ENCODE measurements at places on chromosomes 16 and 17. TPM values are rescaled to one million over a fixed set of nuclear protein-coding genes. Genes with fewer than 3 reads are reported as not detected.
A peak's percentile ranks its signal among the peaks of the same experiment; 100 is the strongest.

DNA sequence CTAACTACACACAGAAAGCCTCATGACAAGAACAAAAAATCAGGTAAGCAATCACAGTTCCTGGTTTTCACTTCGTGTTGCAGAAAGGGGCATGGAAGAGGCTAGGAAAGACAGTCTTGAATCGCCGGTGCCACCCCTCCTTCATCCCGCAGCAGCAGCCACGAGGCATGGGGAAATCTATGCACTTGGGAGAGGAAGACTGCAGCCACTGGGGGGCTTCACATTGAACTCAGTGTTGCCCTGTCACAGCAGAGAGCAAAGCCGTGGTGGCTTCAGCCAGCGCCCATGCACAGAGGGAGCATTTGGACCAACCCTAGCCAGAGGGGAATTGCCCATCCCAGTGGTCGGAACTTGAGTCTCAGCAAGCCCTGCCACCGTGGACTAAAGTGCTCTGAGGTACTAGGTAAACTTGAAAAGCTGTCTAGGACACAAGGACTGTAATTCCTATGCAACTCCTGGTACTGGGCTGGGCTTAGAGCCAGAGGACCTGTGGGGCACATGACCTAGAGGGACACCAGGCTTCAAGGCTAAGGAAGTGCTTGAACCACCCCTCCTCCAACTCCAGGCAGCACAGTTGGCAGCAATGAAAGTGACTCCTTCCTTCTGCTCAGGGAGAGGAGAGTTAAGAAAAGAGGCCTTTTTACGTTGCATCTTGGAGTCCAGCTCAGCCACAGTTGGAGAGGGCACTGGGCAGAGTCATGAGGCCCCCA lies 35.2 kb upstream of the ATP2C2 start:
- DNase-seq, result no peak

DNA sequence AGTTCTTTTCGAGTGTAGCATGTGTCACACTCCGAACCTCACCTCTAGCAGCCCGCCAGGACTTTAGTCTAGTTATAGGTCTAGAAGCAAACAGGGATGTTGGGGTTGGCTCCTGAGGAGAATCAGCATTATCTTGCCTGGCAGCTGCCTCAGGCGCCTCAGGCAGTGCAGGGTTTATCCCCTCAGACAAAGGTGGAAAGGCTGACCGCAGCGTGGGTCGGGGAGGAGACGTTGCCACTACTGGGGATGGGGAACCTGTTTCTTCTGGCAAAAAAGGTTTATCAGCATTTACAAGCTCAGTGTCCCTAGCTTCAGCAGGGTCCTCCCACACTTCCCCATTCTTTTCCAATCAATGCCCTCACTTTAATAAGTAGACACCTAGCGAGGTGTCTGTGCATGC lies 40.6 kb downstream of the CRISPLD2 start:
- DNase-seq, result no peak

- no peak for DNase-seq
These were observed 10.4 kb downstream of the LLGL1 start for GRCh38 chr17:18235743-18236256.

GRCh38 chr16:68332411-68333121 lies 21.7 kb downstream of the PRMT7 start:
- peak; percentile 24 for DNase-seq

DNA sequence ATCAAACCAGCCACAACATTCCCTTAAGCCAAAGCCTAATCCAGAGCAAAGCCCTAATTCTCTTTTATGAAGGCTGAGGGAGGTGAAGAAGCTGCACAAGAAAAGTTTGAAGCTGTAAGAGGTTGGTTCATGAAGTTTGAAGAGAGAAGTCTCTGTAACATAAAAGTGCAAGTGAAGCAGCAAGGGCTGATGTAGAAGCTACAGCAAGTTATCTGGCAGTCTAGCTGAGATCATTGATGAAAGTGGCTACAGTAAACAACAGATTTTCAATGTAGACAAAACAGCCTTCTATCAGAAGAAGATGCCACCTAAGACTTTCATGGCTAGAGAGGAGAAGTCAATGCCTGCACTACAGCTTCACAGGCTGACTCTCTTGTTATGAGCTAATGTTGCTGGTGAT lies 52.5 kb downstream of the NACA2 start:
- DNase-seq, result no peak

DNA sequence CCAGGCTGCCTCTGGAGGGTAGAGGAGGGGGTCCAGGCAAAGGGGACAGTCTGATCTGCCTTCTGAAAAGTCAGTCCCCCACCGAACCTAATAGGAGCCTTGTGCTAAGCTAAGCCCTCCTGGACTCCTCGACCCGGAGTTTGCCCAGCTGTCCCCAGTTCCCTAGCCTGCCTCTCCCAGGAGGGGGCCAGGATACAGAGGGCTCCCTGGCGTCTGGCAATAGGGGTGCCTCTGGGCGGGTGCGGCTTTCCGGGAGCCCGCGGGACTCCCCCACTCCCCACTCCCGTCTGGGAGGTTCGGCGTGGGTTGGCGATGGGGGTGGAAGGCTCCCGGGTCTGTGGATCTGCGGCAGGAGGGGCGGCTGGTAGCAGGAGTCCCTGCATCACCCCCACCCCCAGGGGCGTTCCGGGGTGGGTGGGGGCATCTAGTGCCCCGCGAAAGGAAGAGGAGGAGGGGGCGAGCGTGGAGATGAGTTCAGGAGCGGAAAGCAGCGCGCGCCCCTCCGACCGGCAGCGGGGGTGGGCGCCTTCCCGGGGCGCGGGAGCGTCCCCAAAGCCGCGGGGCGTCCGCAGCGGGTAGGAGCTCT lies 1.2 kb downstream of the GSG1L start:
- no peak for DNase-seq

- DNase-seq, result no peak
These were observed 2.5 kb upstream of the C16orf87 start for GRCh38 chr16:46833460-46833800.

DNA sequence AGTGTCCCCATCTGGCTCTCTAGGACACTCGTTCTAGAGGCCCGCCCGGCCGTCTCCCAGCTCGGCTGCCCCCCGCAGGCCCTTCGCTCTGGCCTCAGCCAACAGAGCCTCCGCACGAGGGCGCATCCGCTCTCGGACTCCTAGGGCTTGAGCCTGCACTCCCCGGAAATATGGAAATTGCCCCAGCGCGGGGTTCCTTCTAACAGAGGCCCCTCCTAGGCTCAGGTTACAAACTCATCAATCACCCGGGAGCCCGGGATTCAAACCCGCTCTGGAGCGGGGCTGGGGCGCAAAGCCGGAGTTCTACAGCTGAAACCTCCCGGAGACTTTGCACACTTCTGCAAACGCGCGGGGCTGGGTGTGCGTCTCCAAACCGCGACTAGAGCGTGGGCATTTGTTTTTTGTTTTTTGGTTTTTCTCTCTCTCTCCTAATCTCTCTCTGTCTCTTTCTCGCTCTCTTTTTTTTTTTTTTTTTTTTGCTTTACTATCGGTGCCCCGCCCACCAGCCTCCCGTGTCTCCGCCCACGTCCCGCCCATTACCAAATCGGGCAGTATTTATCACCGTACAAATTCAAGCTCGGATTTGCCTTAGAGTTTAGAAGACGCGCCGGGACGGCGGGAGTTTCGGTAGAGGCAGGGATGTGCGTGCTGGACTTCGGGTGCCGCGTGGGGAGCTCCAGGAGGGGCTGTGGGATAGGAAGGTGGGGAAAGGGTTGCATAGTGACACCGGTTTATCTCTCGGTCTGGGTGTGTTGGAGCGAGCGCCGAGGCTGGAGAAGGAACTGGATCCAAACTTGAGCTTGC lies 2.4 kb upstream of the FOXL1 start:
- DNase-seq, result no peak

GRCh38 chr17:80023481-80024205 lies 12.0 kb downstream of the TBC1D16 start:
- DNase-seq, result no peak

- DNase-seq, result no peak
These were observed 67.0 kb downstream of the CACNG1 start for GRCh38 chr17:67111327-67111726.

DNA sequence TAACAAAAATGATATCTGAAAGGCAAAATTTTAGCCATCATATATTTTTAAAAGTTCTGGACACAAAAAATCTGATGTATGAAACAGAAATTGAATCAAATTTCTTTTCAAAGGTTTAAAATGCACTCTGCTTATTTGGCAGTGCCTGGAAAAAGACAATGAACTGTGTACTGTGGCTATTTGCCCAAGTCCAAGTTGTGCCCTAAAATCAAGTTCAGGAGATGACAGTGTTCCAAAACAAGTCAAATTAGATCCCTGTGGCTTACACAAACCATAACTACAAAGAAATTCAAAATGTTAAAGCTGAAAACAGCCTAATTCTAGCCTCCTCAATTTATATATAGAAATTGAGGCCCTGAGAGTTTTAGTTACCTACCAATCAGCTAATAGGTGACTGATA lies 25.6 kb downstream of the CMC2 start:
- no peak for DNase-seq

DNA sequence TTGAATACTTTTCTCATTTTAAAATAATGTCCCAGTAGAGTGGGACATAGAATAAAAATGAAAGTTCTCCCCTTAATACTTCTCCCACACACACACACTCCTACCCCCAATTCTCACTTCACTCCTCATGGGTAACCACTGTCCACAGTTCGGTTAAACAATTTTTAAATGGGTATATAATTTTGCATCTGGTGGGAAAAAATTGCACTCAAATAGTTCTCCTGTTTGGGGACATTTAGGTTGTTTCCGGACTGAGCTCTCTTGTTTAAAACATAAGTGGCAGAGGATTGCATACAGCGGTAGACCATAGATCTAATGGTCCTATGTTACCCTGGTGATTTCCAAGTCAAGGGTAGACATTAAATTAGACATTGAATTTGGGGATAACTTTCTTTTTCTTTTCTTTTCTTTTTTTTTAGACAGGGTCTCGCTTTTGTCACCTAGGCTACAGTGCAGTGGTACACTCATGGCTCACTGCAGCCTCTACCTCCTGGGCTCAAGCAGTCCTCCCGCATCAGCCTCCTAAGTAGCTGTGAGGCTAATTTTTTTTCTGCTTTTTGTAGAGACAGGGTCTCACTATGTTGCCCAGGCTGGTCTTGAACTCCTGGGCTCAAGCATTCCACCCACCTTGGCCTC lies 138.3 kb downstream of the SOCS1 start:
- DNase-seq, result no peak

DNA sequence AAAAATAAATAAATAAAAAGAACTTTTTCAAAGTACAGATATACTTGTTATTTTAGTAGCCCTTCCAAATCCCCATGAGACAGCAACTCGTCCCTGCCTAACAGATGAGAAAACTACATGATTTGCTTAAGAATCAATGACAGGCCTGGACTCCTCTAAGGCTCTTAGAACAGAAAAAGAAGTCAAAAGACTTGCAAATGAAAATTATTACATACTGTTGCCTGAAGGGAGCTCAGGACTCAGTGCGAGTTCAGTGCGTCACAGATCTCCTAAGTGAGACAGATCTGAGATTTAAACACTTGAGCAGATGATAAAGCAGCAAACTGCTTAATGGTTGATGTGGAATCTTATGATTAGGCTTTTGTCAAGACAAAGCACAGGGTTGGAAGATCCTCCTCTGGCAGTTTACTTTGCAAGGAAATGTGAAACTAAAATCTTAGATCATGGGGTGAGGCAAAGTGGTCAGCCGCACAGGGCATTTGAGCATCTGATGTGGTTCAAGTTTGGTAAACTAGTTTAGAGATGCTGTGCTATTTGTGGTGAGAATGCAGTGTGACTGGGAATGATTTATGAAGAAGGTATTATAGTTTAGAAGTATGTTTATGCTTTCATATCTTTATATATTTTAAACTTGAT lies 138.1 kb downstream of the TRIM37 start:
- no peak for DNase-seq

DNA sequence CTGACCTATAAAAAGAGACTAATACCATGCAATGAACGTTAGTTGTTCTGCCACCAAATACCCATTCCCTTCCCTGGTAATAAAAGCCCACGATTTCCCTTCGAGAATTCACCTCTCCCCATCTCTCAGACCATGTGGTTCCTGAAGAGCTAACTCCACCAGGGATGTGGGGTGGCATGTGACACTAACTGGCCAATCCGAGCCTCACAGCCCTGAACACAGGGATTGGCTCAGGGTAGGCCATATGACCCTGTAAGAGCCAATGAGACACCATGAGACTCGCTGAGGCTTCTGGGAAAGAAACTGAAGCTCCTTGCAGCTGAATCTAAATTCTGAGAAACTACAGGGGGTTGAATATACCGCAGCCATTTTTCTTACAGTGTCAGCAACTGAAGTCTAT lies 21.1 kb downstream of the HELZ start:
- DNase-seq, result no peak

DNA sequence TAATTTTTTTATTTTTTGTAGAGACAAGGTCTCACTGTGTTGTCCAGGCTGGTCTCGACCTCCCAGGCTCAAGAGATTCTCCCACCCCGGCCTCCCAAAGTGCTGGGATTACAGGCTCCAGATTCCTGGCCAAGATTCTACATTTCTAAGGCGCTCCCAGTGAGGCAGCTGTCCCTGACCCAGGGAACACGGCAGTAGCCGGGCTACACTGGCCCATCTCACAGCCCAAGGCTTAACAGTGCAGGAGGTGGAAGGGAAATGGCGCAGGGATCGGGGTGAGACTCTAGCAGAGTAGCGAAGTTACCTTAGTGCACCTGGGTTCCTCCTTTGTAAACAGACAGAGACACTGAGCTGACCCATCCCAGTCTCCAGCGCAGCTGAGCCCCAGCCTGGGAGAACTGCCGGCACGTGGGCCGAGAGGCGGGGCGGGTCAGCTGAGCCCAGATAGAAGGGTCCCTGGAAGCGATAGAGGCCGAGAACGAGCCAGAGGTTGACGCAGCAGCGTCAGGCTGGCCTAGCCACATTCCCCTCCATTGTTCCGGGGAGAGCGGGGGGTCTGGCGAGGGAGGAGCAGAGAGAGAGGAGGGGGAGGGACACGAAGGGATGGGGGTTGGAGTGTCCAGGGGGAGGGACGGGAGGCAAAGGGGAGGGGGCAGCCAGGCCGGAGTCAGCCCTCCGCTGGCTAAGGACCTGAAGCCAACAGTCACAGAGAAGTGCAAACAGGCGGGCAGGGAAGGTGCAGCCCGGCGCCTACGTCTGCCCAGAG lies 2.5 kb downstream of the CARHSP1 start:
- peak; percentile 28 for DNase-seq

DNA sequence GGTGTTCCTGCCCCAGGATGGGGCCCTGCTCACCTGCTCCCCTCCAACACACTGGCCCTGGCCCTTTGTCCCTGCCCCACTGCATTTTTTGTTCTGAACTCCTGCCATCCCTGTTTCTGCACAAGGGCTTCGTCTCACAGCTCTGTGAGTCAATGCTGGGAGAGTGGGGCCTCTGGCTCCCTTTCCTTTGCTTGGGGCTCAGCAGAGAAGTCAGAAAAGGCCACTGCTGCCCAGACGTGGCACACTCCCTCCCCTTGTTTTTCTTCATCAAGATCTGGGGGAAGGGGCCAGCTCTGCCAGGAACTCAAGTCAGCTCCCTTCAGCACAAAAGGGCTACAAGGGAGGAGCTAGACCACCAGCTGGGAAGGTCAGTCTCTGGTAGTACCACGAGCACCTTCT lies 8.9 kb downstream of the PROCA1 start:
- DNase-seq, result no peak

- DNase-seq, result no peak
These were observed 4.1 kb upstream of the UBALD1 start for GRCh38 chr16:4618645-4619418.

GRCh38 chr17:27756467-27757371 lies 43.6 kb downstream of the NOS2 start:
- DNase-seq, result no peak

The SPATA22 gene
- 0.46 TPM for polyA plus RNA-seq

The TOX3 gene
- polyA plus RNA-seq, result 1.4 TPM

The MYH13 gene
- 0.91 TPM for polyA plus RNA-seq

The OR1A1 gene
- not detected for polyA plus RNA-seq

The MYH2 gene
- polyA plus RNA-seq, result 74.3 TPM

The MEOX1 gene
- 10.4 TPM for polyA plus RNA-seq

The SECTM1 gene
- 3.3 TPM for polyA plus RNA-seq

Measured in forelimb muscle (tissue), 1 donor.